ENCODE measurements at places on chromosomes 7 and 10.
A peak's percentile ranks its signal among the peaks of the same experiment; 100 is the strongest.

DNA sequence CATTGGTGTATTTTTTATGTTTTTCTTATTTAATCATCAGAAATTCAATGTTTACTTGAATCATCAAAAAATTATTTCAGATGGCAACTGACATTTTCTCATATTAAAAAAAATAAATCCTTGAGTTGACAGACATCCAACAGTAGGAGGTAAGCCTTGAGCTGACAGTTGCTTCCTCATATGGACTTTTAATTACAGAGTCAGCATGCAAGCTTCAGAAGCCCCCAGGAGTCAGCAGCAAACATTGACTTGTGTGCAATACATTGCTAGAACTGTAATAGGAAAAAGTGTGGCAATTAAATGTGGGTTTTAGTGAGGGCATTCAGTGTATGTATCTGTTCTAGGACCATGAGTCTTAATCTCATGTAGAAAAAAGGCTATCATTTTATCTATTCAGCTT is 62.4 kb upstream of the TAS2R16 start:
- no peak for DNase-seq

DNA sequence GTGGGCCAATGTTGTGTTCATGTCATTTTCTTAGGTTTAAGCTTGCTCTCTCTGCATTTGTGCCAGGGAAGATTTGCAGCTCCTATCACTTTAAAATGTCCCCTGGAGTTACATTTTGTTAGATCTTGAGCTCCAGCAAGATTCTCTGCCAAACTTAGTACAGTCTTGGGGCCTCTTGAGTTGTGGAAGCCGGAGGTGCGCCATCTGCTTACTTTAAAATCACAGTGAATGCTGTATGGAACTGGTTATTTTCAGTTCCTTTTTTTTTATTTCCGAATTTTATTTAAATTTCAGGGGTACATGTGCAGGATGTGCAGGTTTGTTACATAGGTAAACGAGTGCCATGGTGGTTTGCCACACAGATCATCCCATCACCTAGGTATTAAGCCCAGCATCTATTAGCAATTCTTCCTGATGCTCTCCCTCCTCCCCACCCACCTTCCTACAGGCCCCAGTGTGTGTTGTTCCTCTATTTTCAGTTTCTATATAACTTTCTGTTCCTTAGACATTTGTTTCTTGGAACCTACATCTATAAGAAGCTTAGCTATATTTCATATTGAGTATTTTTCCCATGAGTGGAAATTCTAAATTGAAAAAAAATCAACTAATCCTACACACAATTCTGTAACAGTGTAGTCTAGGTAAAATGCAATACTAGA is 114.4 kb upstream of the CREB5 start:
- no peak for DNase-seq

DNA sequence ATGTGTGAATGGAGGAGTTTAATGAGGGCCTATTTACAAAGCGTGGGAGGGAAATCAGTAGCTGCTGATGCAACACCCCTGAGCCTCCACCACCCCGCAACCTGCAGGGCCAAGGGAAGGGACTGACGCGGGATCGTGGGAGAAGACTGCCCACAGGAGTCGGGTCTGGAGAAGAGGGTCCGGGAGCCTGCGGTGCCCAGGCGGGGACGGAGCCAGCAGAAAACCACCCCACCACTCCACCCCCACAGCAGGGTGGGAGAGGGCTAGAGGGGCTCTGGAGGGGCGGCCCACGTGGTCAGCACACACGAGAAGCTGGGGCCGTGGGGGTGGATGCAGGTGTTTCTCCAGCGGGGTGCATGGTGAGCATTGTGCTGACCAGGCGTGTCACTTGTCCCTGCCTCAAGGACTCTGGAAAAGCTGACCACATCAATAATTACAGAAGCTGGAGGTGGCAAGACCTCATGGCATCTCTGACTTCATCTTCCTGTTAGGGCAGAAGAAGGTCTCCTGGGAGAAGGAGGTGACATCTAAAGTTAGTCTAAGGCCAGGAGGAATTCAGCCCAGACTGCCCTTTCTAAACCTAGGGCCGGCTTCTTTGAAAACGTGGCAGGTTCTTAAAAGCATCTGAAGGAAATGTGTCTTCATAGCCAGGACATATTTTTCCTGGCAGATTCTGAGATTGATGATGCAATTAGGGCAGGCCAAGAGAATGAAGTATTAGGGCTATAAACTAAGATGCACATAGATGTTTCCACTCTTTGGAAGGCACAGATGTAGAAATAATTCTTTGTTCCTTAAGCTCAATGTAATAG is 150.9 kb downstream of the RGS10 start:
- DNase-seq: no peak

- DNase-seq: no peak
Measured at GRCh38 chr7:44935583-44935982, 43.2 kb downstream of the MYO1G start.

- DNase-seq: no peak
Measured at GRCh38 chr10:8726084-8726778, 671.7 kb downstream of the GATA3 start.

DNA sequence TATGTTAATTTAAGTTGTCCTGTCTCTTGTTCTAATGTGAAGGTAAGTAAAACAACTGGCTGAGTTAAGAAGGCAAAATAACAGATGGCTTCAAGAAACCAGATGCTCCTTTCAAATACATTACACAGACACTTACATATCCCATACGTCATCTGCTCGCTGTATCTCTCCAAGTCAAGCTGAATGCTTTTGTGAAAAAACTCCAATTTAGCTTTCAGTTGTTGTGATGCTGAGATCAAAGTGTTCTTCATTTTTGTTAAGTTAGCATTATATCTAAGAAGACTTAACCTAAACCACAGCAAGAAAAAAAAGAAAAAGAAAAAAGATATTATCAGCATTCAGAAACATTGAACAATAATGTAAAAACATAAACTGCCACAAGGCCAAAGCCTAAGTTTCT is 18.5 kb upstream of the ERLIN1 start:
- DNase-seq: no peak

GRCh38 chr10:35119378-35119777 is 7.3 kb upstream of the CREM start:
- DNase-seq: no peak

- DNase-seq: no peak
Measured at GRCh38 chr7:146831875-146832274, 715.3 kb downstream of the CNTNAP2 start.

DNA sequence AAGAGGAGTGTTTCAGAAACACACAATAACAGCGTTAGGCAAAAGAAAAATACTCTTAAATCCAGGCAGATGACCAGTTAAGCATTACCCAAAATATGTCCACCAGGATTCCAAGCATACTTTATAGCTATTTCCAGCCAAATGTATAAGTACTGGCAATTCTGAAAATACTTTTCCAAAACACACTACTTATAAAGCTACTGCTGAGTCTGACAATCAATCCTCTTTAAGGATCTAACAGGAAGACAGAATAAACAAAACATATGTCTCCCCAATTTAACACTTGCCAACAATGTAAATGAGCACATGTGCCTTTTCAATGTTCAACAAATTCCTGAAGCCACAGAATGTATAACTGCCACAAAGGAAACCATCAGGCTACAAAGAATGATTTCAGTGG is 370.9 kb downstream of the SORCS1 start:
- no peak for DNase-seq

DNA sequence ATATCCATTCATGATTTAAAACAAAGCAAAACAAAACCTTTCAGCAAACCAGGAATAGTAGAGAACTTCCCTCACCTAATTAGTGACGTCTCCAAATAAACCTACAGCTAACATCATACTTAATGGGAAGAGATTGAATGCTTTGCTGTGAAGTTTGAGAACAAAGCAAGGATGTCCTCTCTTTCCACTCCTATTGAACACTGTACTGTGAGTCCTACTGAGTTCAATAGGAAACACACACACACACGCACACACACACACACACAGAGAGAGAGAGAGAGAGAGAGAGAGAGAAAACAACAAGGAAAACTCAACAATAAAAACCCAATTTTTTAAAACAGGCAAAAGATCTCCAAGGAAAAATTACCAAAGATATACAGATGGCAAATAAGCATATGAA is 32.3 kb downstream of the PODXL start:
- no peak for DNase-seq

DNA sequence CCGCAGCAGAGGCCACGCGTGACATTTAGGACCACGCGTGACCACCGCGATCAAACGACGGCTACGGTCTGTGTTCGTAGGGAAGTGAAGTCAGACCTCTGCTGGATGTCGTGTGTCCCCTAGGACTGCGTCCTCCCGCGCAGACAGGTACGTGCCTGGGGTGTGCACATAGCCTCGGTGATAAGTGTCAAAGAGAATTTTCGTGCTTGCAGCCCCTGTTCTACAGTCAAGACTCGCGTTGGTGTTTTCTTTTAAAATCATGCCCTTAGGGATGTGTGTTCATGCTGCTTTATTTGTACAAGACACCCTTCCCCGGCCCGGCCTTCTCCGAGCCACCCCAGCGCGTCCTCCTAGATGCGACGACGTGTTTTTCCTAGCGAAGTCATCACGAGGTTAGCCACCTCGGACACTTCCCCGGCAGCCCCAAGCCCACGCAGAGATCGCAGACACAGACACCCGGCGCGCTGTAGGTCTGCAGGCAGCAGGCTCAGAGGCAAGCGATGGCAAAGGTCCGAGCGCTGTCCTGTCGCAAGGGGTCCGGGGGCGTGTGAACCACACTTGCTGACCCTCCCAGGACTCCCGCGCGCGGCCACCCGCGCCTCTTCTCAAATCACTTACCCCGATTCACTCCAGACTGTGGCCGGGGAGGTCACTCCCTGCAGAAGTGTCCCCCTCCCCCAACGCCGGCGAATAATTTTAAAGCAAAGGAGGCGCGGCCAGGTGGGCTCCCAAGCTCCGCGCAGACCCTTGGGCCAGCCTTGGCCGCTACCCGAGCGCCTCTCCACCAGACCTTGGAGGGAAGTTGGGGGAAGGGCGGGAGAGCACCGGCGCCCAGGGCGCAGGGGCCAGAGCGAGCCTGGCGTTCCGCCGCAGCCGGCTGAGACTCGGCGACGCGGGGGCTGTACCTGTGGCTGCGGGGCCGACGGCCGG is 552 bp downstream of the MKX start:
- no peak for DNase-seq

- no peak for DNase-seq
Measured at GRCh38 chr10:74104996-74105395, 45.6 kb downstream of the AP3M1 start.

DNA sequence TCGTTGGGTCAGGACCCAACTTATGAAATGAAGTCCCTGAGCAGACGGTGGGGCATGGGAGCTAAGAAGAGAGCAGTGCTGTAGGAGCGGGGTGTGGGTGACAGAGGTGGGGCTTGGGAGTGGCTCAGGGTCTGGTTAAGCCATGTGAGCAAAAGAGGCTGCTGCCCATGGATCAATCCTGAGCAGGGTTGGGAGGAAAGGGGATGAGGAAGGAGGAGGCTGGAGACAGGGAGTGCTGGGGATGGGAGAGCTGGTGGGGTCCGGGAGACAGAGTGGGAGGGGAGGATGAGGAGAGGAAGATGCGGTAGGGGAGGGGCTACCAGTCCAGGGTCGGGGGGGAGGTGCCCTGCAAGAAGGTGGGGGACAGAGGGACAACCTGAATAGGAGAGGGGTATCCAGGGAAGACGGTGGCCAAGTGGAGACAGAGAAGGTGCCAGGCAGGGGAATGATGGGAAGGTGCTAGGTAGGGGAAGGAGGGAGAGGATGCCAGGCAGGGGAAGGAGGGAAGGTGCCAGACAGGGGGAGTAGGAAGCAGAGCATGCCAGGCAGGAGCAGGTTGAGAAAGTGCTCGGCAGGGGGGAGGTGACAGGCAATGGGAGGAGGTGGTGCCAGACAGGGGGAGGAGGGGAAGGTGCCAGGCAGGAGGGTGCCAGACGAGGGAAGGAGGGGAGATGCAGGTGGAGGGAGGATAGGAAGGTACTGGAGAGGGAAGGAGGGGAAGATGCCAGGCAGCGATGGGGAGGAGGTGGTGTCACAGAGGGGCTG is 27.5 kb upstream of the SMARCD3 start:
- peak; percentile 39 for DNase-seq

GRCh38 chr7:133703547-133703946 is 423.6 kb upstream of the LRGUK start:
- DNase-seq: no peak

GRCh38 chr10:82866424-82867020 is 991.5 kb downstream of the NRG3 start:
- DNase-seq: no peak

- DNase-seq: no peak
Measured at GRCh38 chr7:107027208-107027607, 17.3 kb upstream of the PRKAR2B start.

- DNase-seq: no peak
Measured at GRCh38 chr10:69744971-69745370, 56.7 kb upstream of the COL13A1 start.

DNA sequence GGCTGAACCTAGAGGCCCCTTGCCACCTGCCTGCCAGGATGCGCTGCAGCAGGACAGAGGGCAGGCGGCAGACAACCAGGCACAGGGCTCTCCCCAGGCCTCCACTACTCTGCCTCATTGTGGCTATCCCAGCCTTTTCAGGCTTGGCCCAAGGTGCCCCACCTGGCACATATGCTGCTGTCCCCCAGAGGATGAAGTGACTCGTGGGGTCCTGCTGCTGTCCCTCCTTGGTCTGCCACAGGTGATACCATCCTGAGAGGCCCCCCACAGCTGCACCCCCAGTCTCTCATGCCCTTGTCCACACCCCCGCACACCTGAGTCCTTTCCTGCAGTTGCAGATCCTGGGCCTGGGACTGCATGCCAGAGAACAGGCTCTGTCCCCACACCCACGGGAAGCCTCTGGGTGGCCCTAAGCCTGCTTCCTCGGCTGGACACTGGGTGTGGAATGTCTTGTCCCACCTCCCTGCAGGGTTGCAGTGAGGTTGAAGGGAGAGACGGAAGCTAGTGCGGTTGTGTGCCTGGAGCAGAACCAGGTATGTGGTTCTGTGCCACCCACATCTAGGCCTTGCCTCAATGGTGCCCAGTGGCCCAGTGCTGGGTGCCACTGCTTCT is 55.3 kb downstream of the RASGEF1A start:
- no peak for DNase-seq

DNA sequence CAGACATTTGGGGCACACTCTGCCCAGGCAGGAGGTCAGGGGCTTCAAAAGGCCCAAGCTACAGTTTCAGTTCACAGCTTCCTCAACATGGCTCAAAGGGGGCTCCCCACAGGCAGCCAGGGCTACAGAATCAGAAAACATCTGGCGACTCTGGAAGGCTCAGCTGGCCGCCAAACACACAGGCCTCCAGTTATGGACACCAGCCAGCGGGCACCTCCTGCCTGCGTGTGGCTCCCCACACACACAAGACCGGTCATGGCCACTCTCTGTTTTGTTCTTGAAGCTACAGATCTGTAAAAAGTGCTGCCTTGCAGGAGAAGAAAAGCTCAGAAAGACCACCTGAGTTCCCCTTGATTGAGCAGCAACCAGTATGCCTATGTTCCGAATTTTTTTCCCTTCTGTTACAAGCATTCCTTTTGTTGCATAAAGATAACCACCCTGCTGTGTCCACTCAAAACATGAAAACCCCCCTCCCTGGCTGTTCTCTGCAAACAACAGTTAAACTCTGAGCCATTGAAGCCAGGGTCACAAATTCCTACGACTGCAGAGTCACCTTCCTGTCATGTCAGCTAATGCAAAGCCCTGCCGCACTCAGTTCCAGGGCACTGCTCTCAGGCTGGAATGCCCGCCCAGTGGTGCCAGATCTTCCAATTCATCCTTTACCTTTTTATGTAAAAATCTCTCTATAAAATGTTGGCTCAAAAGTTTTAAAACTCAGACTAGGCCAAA is 33.6 kb downstream of the VSTM4 start:
- peak; percentile 6 for DNase-seq

GRCh38 chr7:156666368-156667109 is 26.0 kb downstream of the RNF32 start:
- DNase-seq: no peak

- no peak for DNase-seq
Measured at GRCh38 chr7:46942574-46942973, 639.3 kb downstream of the TNS3 start.

Data from NCI-H345 (cell line).